EH (cell line): ENCODE measurements at places on chromosomes 16 and 17.

GRCh38 chr16:11557801-11558200 lies 28.9 kb downstream of the LITAF start:
- no peak for DNase-seq

DNA sequence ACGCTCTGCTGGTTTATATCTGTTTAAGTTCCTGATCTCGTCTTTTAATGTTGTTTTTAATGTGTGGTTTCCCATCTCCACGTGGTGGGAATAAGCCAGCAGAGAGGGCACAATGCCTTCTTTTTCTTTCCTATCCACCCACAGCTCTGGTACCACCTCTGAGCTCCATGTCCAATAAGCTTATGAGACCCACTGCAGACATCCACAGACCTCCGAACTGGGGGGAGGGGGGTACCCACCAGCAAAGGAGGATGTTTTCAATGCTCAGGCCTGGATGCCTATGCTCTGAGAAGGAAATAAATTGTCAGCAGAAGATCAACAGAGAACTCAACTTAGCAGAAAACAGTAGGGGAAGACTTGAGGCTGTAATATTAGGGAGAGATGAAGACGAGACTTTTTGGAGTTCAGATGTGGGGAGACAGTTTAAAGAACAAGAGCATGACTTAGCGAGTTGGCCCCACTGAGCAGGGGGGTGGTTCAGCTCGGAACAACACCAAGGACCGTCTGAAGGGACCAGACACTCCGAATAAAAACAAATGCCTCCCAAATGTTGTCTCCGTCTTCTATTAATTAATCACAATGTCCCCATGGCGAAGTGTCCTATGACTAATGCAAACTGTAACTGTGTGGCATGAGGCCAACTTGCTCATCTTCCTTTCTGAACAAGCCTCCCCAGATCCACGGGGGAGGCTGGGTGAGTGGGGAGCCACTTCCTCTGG lies 62.7 kb downstream of the GAS7 start:
- DNase-seq: peak; percentile 89

DNA sequence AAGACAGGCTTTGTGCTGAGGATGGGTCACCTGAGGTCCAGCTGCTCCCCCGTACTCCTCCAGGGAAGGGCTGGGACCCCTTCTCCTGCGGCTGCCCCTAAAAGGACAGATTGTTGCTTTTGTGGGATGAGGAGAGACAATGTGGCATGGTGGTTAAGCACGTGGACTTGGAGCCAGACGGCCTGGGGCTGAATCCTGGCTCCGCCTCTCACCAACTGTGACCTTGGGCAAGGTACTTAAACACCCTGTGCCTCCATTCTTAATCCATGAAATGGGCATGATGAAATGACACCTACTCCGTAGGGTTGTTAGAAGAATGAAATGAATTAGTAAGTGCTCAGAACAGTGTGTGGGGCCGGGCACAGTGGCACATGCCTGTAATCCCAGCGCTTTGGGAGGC lies 39.6 kb upstream of the PLCG2 start:
- DNase-seq: no peak

- DNase-seq: no peak
Observed at GRCh38 chr17:43212641-43213490, 1.2 kb downstream of the TMEM106A start.

- DNase-seq: peak; percentile 70
Observed at GRCh38 chr17:40399185-40399584, 18.5 kb downstream of the TOP2A start.

DNA sequence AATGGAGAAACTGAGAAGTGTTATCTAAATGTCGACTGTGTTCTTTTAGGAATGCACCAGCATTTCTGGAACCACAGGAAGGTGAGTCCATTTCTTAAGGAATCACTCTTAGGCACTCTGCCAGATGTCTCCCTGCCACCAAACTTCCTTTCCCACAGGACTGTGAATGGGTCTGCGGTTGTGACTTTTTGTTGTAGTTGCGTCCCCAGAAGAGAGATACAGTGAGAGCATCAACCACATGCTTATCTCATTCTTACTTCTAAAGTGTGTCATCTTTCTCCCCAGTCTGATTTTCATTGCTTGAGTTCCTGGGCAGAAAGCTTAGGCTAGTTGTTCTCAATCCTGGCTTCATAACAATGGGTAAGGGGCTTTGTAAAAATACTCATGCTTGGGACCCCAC lies 13.4 kb downstream of the ITPRIPL2 start:
- no peak for DNase-seq

- DNase-seq: no peak
Observed at GRCh38 chr16:47599512-47599911, 138.4 kb downstream of the PHKB start.

DNA sequence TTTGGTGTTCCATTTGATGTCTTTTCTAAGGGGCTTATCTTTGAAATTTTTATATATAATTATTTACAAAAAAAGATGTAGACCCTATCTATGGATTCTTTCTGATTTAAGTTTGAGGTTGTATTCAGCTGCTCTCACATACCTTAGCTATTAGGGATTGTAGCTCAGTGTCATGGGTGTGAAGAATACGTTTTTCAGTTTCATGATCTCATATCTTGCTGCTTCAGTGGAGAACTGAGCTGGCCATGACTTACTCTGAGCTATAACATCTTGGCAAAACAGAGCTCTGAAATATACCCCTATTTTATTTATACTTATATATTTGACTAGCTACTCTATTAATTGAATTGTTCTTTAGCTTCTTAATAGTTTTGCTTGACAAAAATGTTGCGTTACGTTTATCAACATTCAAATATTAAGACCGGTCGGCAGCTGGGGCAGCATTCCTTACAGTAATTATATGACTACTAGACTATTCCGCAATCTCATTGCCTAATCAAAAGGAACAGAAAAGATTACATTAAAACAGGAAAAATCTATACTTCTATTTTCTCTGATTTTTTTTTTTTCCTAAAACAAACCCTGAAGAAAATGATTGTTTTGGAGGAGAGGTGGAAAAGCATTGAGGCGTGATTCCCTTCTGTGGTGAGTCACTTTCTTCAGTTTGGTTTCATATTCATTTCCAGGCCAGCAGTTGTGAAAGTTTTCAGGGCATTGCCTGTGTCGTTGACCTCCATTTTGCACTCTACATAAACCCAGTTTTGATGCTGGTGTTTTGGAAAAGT lies 24.1 kb upstream of the KRT24 start:
- DNase-seq: no peak

DNA sequence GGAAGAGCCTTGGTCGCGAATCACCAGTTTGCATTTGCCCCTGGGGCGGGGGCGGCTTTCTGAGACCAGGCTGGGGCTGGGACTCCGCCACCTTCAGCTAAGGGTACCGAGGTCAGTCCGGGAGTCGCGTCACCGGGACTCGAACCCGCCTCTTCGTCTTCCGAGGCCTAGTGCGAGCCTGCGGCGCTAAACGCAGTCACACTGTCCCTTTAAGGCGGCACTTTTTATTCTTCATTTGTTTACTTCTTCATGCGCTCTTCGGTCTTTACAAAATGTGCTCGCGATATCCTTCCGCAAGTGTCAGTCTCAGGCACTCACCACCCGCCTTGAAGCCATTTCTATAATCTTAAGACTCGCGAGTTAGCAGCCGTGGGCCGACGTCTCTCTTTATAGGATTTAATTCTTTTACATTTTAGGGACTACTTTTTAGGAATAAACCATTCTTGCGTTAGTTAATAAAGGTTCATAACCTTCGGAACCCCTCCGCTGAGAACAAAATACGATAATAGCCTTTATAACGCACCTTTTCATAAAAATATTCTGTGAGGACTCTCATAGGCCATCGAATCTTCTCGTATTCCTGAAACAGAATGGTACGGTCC lies 593 bp upstream of the HEXIM1 start:
- DNase-seq: peak; percentile 94

GRCh38 chr17:35780950-35781349 lies 14.5 kb downstream of the MMP28 start:
- peak; percentile 41 for DNase-seq

DNA sequence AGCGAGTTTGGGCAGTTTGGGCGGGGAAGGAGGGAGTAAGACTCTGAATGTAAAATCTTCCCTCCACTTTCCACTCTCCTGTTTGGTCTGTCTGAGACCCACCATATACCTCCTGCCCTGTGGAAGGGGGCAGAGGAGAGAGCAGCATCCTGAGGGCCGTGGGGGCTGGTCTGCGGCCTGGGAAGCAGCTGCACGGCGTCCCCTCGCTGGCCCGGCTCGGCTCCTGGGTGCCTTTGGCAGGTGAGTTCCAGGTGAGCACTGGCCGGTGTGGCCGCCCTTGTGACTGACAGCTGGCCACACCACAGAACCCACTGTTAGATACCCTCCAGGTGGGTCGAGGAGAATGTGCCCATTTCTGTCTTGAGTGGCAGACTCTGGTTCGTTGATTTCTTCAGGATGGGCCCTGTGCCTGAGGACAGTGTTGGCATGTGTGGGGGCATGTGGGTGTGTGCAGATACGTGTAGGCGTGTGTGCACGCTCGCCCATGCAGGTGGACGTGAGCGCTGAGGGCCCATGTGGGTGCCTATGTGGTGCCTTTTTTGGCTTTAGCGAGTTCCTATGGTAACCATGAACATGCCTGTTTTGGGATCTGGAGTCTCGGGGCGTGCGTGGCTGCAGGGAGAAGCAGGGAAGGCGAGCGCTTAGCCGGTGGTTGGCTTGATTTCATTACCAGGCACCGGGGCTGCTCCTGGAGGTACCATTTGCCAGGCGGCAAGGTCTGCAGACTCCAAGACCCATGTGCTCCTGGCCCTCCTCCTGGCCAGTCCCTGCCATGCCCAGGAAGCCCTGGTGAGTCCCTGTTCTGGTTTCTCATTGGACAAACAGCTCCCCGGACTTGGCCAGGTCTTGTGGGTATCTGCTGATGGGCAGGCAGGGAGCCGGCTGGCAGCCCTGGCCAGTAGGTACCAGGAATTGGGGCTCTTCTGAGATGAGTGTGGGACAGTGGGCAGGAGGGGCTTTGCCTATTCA lies 12.4 kb downstream of the RAP1GAP2 start:
- no peak for DNase-seq

- DNase-seq: no peak
Observed at GRCh38 chr16:54210452-54211125, 76.0 kb downstream of the IRX3 start.

DNA sequence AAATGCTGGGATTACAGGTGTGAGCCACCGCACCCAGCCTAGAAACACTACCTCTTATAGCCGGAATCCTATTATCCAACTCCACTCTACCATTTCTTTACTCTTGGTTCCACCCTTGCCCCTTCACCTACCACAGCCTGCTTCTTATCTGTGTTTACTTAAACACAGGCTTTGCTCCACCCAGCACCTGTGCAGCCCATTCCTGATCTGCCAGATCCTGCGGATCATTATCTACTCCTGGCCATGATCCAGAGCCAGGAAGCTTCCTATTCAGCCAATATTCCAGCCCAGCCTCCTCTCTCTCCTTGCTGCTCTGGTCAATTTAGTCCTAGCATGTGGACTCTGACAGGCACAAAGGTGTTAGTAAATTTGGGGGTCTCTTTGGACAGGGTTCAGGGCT lies 98.8 kb upstream of the MED13 start:
- DNase-seq: no peak

DNA sequence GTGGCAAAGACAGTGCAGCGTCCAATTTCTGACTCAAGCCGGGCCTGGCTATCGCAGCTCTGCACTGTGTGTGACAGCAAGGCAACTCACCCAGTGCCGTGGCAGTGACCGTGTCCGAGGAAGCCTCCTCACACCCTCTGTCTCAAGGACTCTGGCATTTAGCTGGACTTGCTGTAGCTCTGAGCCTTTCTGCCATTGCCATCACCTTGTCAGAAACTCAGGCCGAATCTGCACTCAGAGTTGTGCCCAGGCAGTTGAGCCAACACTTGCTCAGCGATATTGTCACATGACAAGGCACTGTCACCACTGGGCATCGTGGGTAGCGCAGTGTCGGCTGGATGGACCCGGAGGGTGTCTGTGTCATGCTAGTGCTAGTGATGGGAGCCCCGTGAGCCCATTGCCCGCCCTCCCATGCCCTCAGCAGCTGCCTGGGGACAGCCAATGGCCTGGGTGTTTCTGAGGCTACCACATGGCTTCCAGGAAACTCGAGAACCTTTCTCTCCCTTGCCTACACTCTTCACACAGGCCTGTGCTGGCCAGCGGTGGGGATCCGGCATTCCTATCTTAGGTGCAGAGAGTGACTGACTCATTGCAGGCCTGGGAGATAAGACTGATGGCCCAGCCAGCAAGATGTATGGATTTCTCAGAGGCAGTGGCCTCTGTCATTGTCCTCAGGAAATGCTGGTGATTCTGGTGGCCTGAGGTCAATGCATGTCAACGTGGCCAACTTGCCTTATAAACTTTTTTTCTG lies 22.1 kb upstream of the STH start:
- DNase-seq: peak; percentile 22

GRCh38 chr17:51662204-51663056 lies 402.1 kb downstream of the UTP18 start:
- no peak for DNase-seq

- peak; percentile 46 for DNase-seq
Observed at GRCh38 chr17:36931697-36932382, 5.4 kb upstream of the LHX1 start.

DNA sequence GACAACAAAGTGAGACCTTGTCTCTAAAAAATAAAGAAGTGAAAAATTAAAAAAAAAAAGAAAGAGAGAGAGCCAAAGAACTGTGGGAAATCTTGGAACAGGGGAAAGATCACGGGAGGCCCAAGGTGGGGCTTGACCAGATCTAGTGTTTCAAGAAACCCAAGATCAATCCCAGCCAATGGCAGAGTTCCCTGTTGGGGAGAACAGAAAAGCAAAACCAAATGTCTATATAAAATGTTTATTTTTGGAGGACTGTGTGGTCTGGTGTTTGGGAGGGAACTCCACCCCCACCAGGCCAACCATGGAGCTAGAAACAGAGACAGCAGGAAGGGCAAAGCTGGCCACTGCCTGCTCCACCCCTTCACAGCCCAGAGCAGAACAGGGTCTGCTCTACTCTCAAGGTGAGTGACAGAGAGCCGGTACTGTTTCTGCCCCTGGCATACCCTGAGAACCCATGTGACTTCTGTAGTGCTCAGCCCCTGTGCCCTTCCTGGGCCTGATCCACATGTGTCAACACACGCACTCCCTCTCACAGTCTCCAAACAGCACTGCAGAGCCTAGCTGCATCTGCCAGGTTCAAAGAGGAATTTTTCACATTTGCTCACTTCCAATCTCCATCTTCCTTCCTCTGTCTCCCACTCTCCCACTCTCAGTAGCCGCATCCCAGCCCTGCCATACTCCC lies 3.7 kb downstream of the TMEM101 start:
- DNase-seq: peak; percentile 75

DNA sequence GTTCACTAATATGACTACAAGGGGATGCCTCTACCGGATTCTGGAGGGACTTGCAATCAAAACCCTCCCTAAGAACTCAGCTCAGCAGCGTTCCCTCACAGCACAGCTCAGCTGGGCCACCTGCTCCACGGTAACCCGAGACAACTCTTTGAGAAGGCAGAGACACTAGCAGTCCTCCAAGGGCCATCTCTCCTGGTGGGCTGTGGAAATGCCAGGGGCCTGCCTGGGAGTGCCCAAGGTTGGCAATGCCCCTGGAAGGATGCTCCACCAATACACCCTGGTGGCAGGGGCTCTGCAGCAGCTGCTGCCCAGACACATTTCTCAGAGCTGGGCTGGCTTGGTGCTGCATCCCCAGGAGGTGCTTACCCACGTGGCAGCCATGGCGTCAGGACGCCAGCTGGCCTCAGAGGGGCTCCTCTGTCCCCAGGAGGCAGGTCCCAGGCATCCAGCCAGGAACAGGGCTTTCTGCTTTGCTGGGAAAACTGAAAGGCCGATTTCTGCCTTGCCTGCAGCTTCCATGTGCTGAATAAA lies 16.5 kb downstream of the CDIP1 start:
- DNase-seq: peak; percentile 16
